ENCODE measurements at places on chromosomes 7 and 10.

- no peak for DNase-seq
Measured at GRCh38 chr10:30775779-30776591, 146.4 kb upstream of the LYZL2 start.

DNA sequence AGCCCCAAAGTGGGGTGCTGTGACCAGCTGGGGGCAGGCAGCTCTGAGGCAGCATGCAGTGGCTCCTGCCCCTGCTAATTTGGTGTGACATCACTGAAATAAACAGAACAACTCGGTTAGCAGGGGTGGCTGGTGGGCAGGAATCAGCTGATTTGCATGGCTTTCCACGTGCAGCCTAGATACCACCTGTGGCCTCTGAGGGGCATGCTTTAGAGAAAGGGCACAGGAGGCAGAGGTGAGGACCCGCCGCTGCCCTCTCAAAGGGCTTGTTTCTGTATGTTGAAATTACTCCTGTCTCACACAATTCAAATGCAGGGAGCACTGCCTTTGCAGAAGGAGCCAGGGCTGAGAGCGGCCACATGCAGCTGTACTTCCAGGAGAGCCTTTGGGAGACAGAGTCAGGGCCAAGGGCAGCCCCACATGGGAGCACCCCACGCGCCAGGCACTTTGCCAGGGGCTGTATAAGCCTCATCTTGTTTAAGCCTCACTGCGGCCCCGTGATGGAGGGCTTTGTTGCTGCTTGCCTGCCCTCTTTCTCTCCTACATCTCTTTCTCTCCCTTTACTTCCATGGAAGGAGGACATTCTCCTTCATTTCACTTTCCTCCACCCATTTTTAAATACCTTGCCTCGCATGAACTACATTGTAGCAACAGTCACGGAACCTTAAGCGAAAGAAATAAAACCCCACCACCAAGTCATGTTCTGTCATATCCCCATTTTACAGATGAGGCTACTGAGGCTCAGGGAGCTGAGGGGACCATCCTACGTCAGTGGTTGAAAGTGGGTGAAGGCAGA, 137.7 kb downstream of the ZMIZ1 start:
- DNase-seq: no peak

- no peak for DNase-seq
Measured at GRCh38 chr7:151462306-151462779, 22.4 kb upstream of the CRYGN start.

DNA sequence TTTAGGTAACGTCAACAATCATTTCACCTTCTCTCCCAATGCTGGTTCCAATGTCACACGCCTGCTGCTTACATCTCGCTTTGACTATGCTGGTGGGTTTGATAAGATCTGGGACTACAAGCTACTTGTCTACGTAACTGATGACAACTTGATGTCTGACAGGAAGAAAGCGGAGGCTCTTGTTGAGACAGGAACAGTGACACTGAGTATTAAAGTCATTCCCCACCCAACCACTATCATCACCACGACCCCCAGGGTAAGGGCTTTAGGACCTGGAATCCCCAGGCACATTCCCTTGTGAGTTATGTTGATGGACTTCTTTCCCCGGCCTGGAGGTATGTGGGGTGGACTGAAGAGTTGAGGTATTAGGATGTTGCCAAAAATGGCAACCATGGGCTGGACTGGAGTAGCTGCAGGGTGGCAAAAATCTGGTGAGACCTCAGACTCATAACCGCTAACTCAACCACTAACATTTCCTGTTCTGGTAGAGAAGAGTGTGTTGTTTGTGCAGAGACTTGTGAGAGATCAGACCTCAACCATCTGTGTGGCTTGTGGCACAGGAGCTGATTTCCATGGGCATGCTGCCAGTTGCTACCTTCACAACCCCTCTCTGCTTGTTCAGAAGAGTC, 59.2 kb downstream of the CDHR3 start:
- peak; percentile 81 for DNase-seq

- no peak for DNase-seq
Measured at GRCh38 chr10:8300925-8301324, 246.4 kb downstream of the GATA3 start.

DNA sequence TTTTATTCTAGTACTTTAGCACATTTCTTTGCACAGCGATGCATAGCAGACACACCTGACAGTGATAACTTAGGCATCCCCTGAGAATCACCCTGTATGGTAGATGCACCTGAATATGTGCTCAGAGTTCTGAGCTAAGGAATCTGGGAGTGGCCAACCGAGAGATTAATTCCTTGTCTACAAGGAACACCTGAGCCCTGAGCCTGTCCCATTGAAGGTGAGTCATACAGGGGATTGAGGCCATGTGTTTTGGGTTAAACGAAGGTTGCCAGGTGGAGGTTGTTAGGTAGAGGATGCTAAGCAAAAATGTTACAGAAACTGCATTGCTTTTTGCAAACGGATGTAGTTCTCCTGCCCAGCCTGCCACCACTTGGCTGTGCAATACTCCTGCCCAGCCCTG, 128.9 kb downstream of the AMPH start:
- DNase-seq: no peak

DNA sequence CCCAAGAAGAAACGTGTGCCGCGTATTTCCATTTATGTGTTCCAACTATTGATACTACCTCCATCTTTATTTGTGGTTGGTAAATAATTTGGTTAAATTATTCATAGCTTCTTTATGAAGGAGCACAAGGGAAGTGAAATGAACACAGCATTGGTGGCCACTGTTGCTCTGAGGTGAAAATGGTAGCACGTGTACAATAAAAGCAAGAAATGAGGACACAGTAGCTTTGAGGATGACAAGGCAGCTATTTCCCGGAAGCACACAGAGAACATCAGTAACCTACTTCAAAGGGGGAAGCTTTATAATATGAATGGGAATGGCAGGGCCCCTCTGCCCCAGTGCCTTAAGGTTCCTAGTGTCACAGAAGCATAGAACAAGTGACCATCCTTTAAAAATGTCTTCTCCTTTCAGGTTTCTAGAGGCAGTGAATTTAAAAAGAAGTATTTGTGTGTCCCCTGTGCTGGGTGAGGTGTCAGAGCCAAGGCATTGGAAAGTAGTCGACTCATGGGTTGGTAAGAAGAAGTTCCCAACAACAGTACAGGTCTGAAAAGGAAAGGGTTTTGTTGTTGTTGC, 78.8 kb downstream of the SGMS1 start:
- DNase-seq: no peak

- DNase-seq: peak; percentile 64
Measured at GRCh38 chr7:90178679-90179278, 24.5 kb downstream of the STEAP1 start.

DNA sequence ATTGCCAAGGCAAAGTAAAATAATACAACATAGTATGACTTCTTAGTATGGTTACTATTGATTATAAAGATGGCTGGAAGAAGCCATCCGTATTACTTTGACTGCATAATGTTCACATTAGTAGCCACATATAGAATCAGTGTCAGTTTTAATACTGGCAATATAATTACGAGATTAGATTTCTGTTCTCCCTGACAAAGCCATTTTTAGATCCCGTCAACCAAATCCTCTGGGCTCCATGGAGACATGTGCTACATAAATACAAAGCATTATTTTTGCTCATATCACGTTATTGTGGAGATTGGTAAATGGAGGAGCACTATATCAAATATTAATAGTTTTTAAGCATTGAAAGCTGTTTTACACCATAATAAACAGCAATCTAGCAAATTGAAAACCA, 124.0 kb downstream of the MAGI2 start:
- no peak for DNase-seq
